ENCODE measurements at places on chromosomes 2 and 18.
A peak's percentile ranks its signal among the peaks of the same experiment; 100 is the strongest.

GRCh38 chr2:141482697-141483096 lies 648.1 kb downstream of the LRP1B start:
- no peak for DNase-seq

- DNase-seq: no peak
Measured at GRCh38 chr2:43246641-43247040, 20.2 kb upstream of the ZFP36L2 start.

DNA sequence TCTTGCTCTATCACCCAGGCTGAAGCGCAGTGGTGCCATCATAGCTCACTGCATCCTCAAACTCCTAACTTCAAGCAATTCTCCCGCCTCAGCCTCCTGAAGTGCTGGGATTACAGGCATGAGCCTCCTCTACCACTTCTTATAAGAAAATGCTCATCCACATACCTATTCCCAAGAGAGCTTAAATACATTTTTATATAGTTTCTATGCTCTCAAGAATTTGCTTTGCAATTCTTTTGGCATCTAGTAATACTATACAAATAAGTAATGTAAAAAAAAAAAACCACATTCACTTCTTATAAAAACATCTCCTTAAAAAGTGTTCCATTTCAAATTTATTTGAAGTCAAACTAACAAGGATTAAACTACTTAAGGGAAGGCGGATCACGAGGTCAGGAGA lies 197.3 kb downstream of the DNAH7 start:
- no peak for DNase-seq

DNA sequence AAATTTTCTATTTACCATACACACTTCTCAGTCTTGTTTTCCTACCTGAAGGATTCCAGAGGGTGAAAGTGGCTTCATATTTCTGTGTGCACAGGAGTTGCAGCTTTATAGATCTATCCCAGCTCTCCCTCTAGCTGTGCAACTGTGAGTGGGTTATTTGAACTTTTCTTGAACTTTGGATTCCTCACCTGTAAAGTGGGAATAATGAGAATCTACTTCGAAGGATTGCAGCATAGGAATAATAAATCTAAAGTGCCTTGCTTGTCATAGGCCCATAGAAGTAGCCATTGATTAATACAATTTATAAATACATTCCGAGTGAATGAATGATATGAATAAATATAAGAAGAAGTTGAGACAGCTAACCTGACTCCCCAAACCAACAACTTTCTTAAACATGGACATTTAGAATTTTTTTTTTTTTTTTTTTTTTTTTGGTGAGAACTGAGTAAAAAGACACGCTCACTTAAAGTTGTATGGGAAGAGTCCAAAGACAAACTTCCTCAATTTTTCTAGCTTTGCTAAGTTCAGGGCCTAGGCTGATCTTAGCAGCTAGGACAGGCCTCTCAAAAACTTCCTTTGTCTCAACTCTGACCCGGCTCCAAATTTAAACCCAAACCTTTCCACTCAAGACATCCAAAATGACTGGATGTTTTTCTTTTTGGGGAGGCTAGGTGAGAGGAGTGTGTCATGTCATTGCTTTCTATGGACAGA lies 203.3 kb upstream of the FBXO11 start:
- DNase-seq: no peak

- DNase-seq: no peak
Measured at GRCh38 chr2:227410191-227410590, 22.4 kb upstream of the SCYGR1 start.

DNA sequence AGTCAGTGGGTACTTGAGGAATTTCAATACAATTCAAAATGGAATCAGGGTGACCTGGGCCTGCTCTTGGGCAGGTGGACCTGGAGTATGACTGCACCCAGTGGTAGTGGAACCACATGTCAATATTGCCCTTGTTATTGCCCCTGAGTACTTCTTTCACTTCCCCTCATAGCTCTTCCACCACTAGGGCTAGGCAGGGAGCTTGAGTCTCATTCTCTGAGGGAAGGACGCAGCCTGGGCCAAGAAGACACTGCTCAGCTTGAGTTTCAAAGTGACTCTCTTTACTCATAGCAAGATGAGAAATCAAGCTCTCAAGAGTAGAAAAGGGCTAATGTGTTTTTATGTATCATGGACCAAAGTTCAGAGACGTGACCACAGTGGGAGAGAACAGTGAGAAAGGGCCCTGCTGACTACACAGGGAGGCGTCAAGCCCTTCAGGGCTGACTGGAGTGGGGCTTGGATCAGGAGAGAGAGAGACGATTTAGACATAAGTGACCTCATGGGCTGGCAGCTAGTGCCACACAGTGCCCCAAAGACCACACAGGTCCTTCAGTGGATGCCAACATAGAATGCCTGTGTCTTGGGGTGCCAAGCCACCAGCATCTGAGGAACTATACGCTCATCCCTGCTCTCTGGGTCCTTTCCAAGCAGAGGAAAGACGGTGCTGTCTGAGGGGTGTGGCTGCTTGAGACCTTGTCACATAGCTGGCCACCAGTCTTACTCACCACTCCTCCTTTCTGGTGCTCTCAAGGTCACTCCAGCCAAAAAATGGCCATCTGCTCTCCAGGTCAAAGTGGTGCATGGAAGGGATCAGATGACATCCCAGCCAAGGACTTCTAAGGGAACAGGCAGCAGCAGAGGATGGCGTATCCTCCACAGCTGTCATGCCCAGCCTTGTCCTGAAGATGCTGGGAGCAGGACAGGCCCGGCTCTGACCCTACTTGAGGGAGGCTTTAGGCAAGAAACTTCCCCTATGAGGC lies 13.0 kb downstream of the PTMA start:
- no peak for DNase-seq

DNA sequence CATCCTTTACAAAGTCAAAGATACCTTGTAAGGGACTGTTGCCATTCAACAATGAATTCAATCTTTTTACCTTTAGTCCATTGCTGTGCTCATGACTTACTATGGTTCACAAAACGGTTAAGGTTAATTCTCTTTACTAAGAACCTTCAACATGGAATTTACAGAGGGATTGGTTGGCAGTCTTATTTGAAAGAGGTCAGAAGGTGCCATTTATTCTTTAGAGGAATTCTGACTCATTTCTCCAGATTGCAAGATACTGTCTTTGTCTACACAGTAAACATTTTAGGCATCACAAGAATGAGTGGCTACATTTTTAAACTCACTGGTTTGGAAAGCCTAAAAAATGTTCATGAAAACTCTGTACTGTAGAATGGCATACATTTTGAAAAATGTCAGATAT lies 17.4 kb downstream of the KCNH7 start:
- no peak for DNase-seq

DNA sequence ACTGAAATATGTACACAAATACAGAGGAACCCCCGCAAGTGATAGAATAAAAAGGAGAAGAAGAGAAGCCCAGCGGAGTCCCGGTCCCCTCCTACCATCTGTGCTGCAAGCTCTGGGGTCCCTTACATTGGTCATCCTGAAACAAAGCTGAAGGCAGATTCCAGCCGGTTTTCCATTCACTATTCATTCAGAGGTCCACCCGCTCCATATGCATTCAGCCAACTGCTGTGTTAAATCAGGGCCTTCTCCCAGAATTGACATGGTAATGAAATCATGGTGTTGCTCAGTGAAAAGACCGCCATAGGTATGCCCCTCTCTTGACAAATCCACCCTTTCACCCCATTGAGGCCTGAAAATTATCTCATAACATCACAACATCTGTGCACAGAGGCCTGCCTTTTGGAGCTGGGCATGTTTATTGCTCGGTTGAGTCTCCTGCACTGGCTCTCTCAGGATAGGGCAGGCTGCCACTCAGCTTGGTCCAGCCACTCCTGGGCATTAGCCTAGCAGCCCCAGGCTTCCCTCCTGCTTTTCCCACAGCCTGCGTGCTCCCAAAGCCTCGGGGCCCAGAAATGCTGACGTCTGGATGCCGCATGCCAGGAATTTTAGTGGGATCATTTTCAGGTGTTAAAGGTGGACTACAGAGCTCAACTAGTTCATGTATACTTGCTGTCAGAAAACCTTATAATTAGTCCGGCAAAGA lies 39.3 kb upstream of the ID2 start:
- no peak for DNase-seq

GRCh38 chr18:44298566-44298965 lies 382.1 kb upstream of the SETBP1 start:
- no peak for DNase-seq

GRCh38 chr2:189631849-189632248 lies 29.4 kb upstream of the ASNSD1 start:
- DNase-seq: no peak

- no peak for DNase-seq
Measured at GRCh38 chr2:154707994-154708575, 9.6 kb downstream of the KCNJ3 start.

DNA sequence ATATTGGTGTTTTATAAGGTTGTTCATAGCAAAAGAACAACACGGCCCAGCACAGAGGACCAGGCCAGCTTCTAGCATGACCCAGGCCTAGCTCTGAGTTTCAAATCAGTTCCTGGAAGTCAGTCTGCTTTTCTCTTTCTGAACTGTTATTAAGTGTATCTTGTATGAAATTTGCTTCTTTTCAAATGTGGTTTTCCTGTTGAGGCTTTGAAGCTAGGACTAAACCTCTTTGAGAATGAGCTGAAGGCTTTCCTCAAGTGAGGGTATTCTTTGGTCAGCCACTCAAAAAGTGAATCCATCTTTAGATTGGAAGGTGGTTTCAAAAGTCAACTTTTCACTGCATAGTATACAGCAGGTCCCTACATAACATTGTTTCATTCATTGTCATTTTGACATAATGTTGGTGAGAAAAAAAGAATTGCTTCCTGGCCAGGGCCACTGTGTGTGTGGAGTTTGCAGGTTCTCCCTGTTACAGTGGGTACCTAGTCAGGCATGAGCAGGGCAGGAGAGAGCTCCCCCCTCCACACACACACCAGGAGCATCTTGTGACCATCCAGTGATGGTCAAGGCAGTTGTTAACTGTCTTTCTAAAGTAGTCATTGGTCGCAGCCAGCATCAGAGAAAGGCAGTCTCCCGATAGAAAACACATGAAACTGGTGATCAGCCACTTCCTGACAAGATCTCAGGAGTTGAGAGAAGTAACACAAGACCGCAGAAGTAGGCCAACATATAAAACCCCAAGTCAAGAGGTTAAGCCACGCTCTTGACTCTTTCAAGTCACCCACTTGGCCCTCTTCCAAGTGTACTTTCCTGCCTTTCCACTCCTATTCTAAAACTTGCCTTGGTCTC lies 6.7 kb upstream of the ACAA2 start:
- peak; percentile 74 for DNase-seq

DNA sequence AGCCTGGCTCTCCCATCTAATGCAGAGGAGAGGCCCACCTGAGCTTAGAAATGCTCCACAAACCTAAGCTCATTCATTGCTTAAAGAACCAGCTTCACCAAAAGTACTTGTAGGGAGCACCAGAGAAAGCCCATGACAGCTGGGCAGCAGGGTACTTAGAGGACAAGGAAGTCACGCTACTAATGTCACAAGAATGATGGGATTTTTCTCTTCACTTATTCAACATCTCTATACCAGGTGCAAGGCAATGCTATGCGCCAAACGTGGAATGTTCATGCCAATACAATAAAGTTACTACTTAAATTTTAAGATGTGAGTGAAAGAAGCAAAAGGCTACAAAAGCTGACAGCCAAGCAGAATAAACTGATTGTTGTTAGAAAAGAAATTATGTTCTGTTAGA lies 36.0 kb downstream of the LONRF2 start:
- DNase-seq: no peak

GRCh38 chr2:119837759-119838158 lies 78.0 kb downstream of the PTPN4 start:
- no peak for DNase-seq

DNA sequence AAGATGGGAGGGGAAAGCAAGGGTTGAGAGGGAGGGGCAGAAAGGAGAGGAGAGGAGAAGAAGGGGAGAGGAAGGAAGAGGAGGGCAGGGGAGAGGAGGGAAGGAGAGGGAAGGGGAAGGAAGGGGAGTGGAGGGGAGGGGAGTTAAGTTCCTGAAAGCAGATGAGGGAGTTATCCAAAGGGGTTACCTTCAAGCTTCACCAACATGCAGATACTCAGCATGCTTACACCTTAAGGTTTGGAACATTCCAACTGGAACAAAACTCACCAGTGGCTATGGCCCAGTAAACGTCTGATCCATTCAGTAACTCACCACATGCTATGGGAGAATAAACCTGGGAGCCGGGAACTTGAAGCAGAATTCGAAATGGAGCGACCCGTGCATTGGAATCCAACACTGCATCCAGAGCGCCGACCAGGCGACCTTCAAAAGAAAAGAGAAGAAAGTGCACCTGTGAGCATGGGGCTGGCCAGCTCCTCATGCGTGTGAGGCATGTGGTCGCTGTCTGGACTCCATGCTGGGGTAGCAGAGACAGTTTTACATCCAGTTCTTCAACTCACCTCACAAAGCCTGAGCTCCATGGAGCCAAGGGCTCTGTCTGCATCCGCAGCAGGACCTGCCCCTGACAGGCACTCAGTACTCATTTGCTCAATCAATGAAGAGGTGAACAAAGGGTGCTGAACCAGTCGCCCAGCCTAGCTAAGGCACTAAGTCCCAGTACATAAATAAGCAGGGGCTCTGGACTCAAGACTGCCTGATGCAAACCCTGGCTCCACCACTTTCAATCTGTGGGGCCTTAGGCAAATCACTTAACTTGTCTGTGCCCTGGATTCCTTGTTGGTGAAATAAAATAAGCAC lies 61.0 kb downstream of the TBC1D8 start:
- DNase-seq: no peak

- no peak for DNase-seq
Measured at GRCh38 chr2:217920879-217921603, 81.8 kb downstream of the TNS1 start.

- DNase-seq: no peak
Measured at GRCh38 chr2:132676999-132677398, 7.0 kb upstream of the LYPD1 start.
